ENCODE measurements at places on chromosomes 6 and 20. TPM values are rescaled to one million over a fixed set of nuclear protein-coding genes. Genes with fewer than 3 reads are reported as not detected.
A peak's percentile ranks its signal among the peaks of the same experiment; 100 is the strongest.

Gene CST5
- total RNA-seq, result not detected

Gene SCGN
- total RNA-seq, result not detected

Gene LY6G6D
- total RNA-seq, result not detected

Gene GNRH2
- not detected for total RNA-seq

GRCh38 chr6:159217595-159218275 is 48.5 kb downstream of the FNDC1 start:
- DNase-seq, result peak; percentile 55

DNA sequence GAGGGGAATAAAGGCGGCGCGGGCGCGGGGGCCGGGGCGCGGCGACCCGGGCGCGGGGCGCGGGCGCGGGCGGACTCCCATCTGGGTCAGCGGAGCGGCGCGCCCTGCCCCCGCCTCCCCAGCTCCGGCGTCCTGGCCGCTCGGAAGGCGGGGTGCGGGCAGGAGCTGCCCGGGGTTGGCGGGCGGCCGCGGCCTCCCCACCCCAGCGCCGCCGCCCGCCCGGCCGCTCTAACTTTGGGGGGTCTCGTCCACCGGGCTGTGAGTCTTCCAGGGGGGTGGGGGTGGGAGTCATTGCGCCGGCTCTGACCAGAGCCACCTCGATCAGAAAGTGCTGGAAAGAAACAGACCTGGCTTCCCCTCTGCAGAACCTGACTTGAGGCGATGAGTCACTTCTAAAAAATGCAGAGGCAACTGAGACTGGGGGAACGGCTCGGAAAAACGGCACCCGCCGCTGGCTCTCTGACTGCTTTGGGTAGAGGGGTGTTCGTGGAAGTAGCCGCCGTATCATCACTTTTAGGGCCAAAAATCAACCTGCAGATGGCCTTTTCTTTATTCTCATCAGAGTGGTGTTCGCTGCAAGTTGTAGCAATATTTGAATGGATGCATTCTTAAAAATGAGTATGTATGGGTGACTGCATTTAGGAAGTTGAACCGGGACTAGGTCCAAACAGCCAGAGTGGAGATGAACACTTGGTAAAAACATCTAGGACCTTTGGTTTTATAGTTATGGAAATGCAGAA is 667 bp downstream of the CAP2 start:
- peak; percentile 70 for DNase-seq

GRCh38 chr20:54793291-54793992 is 318.0 kb downstream of the DOK5 start:
- DNase-seq, result no peak

GRCh38 chr6:119307056-119307455 is 42.5 kb downstream of the MAN1A1 start:
- DNase-seq, result no peak

- peak; percentile 10 for DNase-seq
Observed at GRCh38 chr6:5126214-5126613, 41.1 kb downstream of the PPP1R3G start.
